ENCODE measurements at places on chromosomes 3 and 15.

DNA sequence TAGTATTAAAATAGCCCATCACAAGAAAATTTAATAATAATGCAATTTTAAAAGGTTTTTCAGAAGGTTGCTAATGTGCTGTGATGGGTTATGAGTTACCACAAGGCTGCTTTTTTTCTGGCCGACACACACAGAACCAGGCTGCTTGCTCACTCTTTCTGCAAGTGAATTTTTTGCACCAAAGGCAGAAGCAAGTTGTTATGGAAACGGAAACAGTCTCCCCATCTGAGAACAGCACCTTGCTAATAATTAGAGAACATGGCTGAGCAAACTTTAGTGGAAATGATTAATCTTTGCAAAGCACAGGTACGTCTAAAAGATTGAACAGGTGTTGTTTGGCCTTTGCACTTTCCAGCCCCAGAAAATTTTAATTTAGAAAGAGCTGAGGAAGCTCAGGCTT, 51.0 kb downstream of the CACNA2D3 start:
- DNase-seq, result no peak

DNA sequence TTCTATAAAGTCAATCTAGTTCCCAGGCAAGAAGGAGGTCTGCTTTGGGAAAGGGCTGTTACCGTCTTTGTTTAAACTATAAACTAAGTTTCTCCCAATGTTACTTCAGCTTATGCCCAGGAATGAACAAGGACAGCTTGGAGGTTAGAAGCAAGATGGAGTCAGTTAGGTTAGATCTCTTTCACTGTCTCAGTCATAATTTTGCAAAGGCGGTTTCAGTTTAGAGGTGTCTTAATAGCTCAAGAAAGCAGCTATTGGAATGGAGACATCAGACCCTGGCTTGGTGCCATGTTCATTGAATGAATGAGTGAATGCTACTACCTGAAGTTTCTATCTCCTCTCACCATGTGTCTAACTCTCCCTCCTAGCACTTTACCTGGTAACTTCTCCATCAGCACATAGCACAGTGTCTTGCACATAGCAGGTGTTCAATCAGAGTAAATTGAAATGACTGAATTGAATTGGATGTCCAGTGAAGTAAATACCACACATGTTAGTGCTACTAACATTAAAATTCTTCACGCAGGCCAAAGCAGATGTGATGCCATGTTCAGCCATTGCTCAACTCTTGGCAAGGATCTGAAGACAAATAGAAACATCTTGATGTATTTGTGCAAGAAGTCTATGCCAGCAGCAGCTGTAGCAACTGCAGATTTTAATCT, 28.2 kb downstream of the CLEC3B start:
- no peak for DNase-seq

GRCh38 chr3:112643621-112644240, 2.8 kb upstream of the CCDC80 start:
- no peak for DNase-seq

DNA sequence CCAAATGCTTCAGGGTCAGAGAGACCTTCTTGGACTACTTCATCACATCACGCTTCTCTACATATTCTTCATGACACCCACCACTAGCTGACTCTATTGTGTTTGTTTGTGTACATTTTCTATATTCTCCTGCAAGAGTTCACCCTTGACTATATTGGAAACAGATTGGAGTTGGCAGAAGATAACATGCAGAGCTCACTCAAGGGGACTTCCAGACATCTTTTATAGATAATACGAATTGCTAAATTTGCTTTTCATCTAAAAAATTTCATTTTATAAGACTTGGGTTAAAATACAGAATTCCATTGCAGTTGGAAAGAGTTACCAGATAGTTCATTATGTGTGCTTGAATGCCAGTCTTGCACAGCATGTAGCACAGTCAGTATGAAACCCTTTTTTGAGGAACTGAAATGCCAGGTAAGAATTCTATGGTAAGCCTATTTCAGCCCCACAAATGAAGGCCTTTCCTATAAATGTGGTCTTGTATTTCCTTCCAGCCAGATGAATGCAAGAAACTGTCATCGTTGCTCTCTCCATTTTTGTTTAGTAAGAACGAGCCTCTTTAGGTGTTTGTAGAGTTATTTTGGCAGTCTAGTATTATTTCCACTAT, 177.6 kb downstream of the GHSR start:
- no peak for DNase-seq

- DNase-seq, result no peak
Observed at GRCh38 chr3:60065227-60065868, 1015.5 kb upstream of the CFAP20DC start.

DNA sequence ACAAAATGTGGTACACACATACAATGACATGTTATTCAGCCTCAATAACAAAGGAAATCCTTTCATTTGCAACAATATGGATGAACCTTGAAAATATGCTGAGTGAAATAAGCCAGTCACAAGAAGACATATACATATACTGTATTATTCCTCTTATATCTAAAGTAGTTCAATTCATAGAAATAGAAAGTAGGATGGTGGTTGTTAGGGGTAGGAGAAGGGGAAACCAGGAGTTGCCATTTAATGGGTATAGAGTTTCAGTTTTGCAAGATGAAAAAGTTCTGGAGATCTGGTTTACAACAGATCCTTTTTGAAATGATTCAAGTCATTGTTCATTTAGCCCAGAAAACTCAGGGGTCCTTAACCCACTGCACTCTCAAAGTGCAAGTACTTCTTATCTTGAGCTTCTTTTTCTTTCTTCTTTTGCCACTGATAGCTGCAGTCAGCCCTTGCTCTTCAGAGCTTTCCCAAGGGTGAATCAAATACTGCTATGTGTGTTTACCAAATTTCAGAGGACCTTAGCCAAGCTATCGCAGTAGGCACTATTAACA, 208.0 kb upstream of the EOMES start:
- DNase-seq, result no peak

GRCh38 chr3:153970047-153970446, 151.1 kb upstream of the ARHGEF26 start:
- no peak for DNase-seq

GRCh38 chr15:76183930-76184649, 124.3 kb downstream of the TMEM266 start:
- no peak for DNase-seq

DNA sequence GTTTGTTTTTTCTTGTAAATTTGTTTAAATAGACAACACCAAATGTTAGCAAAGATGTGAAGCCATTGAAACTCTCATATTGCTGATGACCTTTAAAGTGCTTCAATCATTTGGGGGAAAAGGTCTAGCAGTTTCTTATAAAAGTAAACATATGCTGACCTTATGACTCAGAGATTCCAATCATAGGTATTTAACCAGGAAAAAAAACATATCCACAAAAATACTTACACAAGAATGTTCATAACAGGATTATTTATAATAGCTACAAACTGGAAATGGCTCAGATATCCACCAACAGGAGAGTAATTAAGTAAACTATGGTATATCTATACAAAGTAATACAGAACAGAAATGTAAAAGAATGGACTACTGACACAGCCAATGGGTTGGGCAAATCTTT, 27.1 kb upstream of the RORA start:
- no peak for DNase-seq

DNA sequence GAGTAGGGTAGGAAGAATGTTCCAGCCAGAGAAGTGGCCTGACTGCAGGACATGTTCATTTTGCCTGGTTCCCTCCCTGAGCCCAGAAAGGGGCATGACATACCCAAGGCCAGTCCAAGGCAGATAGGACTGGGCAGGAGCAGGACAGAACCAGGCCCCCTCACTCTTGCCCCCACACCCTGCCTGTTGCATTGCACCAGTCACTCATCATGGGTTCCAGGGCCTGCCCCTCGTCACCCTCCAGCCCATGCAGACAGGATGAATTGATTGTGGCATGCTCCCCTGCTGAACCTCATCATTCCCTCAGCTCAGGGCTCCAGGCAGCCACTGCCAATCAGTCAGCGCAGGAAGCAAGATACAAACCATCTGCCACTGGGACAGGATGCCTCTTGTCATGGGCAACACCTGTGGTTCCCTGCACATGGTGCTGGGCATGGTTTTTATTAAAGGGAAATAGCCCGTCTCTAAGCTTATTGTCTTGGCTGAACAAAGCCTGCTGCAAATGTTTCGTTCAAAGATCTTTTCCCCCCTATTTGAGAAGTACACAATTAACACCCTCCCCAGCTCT, 48.9 kb downstream of the RASGRF1 start:
- no peak for DNase-seq

- no peak for DNase-seq
Observed at GRCh38 chr3:6605227-6605626, 255.7 kb upstream of the GRM7 start.

DNA sequence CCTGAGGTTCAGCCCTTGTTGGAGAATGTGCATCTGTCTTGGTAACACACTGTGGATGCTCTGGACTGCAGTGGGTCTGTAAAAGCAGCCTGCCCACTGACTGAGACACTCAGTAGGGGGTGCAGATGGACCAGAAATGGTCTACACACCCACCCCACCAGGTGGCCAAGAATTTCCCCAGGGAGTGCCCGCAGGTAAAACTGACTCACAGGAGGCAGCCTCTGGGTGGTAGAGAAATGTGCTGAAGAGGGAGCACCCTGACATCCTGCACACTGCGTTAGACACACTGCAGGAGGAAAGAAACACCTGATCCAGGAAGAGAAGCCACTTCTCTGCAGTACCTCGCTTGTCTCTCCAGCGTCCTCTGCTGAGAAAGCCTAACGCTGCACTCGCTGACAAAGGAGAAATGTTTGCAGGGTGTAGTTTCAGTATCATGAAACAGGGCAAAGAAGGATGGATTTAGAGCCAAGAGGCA, 109.5 kb upstream of the ABHD17C start:
- DNase-seq, result peak; percentile 68

- DNase-seq, result no peak
Observed at GRCh38 chr3:9113040-9113439, 136.4 kb downstream of the SRGAP3 start.

GRCh38 chr15:59699810-59700431, 10.8 kb upstream of the BNIP2 start:
- DNase-seq, result no peak

DNA sequence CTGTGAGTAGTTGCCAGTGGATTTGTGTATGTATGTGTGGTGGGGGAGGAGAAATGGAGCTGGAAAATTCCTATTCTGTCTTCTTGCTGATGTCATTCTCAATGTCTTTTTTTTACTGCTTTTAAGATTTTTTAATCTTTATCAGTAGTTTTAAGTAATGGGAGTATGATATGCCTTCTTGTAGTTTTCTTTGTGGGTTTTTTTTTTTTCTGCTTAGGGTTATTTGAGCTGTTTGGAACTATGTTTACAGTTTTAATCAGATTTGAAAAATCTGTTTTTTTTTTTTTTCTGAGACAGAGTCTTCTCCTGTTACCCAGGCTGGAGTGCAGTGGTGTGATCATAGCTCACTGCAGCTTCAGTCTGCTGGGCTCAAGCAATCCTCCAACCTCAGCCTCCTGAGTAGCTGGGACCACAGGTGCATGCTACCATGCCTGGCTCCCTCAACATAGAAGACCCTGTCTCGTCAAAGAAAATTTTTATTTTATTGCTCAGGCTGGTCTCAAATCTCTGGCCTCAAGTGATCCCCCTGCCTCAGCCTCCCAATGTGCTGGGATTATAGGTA, 37.1 kb downstream of the RPL39L start:
- DNase-seq, result no peak

- no peak for DNase-seq
Observed at GRCh38 chr15:48603922-48604321, 41.6 kb downstream of the FBN1 start.

DNA sequence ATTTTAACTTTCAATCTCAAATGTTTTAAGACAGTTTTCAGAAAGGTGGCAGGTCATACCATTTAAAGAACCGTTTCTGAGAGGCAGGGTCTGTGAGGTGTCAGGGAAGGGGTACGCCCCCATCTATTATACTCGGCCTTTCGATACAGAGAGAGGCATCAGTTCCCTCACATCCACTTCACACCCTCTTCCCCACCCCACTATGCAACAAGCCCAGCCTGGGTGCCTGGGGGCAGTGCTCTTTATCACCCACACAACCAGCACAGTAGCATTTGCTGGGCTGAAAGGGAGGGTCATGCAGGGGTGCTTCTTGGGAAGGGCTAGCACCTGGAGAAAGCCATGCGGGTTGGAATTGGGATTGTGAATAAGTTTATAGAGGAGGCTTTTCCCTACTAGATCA, 56.0 kb upstream of the KCNMB2 start:
- DNase-seq, result no peak

DNA sequence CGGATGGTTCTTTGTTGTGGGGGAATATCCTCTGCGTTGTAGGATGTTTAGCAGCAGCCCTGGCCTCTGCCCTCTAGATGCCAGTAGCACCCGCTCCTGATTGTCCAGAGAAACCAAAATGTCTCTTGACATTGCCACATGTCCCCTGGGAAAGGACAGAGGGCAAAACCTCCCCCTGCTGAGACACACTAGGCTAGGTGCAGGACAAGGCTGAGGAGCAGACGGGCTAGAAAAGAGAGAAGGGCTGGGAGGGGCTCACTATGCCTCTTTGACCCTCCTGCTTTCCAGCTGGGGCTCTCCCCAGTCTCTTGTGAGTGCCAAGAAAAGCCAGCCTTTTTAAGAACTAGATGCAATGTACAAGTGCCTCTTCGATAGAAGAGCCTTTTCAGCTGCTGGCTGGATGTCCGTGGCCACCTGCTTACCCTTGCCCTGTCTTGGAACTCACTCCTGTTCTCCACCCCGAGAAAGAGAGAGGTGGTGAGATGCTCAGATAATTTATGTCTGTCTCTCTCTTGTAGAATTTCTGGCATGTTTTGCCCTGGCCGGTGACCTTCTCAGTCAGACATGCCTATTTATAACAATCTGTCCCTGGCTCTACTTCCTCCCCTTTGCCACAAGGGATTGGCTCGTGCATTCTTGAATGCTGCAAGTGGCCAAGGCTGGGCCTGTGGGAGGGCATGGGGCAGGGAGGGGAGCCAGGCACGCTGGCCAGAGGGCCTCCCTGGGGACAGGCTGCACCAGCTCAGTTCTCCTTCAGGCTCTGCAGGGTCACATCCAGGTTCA, 142.6 kb downstream of the RPLP1 start:
- no peak for DNase-seq

DNA sequence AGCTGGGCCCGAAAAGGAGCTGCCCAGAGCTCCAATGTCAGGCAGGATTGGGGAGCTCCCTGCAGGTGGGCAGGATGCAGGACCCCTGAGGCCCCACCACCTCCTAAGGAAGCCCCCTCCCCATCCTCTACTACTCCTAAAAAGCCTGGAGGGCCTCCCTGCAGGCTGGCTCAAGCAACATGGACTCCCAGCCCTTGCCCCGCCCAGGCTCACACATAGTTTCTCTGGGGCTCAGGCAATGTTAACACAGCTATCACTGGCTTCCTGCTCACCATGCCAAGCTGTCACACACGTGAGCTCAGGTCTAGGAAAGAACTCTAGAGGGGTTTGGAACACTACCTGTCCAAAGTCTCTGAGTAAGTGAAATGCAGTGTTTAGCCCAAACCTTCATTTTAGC, 65.4 kb upstream of the ZNF148 start:
- no peak for DNase-seq
